ENCODE measurements at places on chromosomes 4 and X. TPM values are rescaled to one million over a fixed set of nuclear protein-coding genes. Genes with fewer than 3 reads are reported as not detected.

The PRKG2 gene
- total RNA-seq, result 5.9 TPM

The OTUD6A gene
- total RNA-seq, result not detected

The MAGEA12 gene
- not detected for total RNA-seq

The TMEM150C gene
- total RNA-seq, result not detected

The ADH4 gene
- total RNA-seq, result not detected

- DNase-seq, result peak; percentile 57
Measured at GRCh38 chr4:2080429-2081300, 21.5 kb downstream of the NAT8L start.

DNA sequence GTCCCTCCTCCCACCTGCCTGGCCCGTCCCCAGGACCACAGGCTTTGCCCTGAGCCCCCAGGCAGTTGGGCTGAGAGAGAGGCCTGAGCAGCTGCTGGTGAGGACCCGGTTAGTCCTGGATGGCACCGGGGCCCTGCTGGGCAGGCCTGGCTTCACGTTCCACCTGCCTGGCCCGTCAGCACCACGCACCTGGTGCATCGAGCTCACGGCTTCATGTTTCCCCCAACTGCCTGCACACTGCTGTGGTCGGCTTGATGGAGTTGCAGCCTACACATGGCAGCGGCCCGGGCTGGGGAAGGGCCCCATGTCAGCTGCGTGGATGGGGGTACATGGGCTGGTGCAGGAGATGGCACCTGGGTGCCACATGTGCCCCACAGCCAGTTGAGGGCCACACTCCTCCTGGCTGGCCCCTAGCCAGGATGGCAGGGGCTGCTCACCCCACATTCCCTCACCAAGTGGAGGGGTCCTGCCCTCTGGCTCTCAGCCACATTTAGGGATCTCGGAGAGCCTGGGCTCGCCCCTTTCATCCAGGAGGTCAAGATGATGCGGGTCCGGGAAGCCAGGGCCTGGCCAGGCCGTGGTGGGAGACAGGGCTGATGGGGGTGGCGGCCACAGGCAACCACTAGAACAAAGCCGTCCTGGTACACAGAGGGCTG lies 28.5 kb downstream of the NKX1-1 start:
- DNase-seq, result no peak

DNA sequence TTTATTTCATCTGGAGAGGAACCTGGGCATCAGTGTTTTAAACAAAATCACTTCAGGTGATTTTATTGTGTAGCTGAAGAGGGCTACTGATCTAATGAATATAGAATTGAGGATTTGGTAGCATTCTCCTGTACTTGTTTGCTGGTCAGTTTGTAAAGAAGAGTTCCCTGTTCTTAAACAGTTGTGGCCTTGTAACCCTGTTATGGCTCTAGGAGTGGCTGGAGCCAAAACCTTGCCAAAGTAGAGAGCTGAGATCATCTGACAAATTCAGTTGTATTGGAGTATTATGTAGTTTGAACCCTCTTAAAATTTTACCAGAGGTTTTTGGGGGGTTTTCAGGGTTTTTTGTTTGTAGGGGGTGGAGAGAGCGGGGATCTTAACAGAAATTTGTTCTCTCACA lies 36.5 kb downstream of the USP9X start:
- DNase-seq, result no peak

GRCh38 chr4:150501009-150501727 lies 80.8 kb upstream of the MAB21L2 start:
- DNase-seq, result no peak
